ENCODE measurements at places on chromosomes 11 and 22. TPM values are rescaled to one million over a fixed set of nuclear protein-coding genes. Genes with fewer than 3 reads are reported as not detected.

GP1BB gene
- not detected for total RNA-seq

NCAM1 gene
- 1.2 TPM for total RNA-seq

FAT3 gene
- total RNA-seq = not detected

LRRC74B gene
- total RNA-seq = not detected

FXYD6 gene
- total RNA-seq = not detected

AIFM3 gene
- 0.51 TPM for total RNA-seq

CADM1 gene
- not detected for total RNA-seq

HOATZ gene
- not detected for total RNA-seq

CENATAC gene
- 62.5 TPM for total RNA-seq

MYBPC3 gene
- total RNA-seq = not detected

MRPL16 gene
- 68.2 TPM for total RNA-seq

POLDIP3 gene
- 78.4 TPM for total RNA-seq
